ENCODE measurements at places on chromosomes 4 and X.
A peak's percentile ranks its signal among the peaks of the same experiment; 100 is the strongest.

DNA sequence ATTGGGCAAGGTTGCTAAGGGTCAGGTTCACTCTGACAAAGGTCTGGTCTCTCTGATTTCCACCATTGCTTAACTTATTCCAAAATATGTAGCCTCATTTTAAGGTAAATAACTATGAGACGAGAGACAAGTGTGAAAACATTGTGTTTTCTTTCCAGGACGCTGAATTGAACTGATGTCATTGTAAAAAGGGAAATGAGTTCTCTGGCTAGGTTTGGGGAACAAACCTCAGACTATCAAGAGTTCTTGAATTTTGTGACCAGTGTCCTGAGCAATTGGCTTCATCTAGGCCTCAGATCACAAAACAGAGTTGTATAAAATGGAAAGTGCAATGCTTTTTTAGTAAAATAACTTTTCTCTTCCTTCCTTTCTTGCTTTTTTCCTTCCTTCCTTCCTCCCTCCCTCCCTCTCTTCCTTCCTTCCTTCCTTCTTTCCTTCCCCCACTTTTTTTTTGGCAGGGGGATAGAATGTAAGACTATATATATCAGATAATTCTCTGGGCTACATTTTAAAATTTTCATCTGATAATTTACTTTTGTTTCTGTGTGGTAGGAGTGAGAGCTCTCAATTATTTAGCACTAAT lies 30.8 kb upstream of the CXCL8 start:
- DNase-seq: no peak

GRCh38 chr4:54784161-54784671 lies 126.5 kb downstream of the KIT start:
- DNase-seq: peak; percentile 14

DNA sequence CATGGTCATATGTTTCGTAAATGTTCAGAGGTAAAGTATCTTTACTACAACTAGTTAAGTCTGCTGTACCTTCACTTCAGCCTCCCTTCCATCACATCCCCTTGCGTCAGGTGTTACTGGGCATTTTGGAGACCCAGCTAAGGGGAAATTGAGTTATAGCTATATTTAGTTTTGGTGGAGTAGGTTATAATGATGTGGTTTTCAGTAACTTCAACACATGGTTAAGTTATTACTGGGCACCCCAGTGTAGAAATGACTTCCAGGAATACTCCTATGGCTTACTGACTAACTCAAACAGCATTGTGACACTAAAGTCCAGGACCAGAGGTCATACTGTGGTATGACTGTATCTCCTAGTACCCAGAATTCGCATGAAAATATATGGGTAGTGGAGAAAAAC lies 23.4 kb upstream of the ACSL1 start:
- DNase-seq: no peak

DNA sequence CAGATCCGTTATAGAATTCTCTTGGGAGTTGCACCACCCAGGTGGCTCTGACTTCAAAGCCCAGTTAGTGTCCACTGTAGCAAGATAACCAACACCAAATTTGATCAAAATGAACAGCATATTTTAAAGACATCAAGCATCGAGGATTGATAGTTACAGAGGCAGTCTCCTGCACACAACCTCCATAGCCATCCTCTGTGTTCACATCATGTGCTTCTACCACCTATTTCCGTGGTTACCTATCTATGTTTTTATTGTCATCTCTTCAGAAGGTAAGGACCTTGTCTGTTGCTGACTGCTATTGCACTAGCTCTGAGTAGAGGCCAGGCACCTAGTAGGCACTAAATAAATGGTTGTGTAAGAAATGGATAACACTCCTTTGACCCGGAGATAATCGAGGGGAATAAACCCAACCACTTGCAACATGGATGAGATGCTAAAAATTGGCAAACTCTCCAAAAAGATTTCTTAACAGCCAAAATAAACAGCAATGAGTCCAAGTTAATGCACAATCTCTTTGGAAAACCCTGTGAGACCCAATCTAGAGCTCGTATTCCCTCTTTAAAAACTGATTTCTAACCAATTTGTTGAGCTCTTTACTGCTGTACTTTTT lies 14.7 kb upstream of the C1QTNF7 start:
- DNase-seq: no peak

DNA sequence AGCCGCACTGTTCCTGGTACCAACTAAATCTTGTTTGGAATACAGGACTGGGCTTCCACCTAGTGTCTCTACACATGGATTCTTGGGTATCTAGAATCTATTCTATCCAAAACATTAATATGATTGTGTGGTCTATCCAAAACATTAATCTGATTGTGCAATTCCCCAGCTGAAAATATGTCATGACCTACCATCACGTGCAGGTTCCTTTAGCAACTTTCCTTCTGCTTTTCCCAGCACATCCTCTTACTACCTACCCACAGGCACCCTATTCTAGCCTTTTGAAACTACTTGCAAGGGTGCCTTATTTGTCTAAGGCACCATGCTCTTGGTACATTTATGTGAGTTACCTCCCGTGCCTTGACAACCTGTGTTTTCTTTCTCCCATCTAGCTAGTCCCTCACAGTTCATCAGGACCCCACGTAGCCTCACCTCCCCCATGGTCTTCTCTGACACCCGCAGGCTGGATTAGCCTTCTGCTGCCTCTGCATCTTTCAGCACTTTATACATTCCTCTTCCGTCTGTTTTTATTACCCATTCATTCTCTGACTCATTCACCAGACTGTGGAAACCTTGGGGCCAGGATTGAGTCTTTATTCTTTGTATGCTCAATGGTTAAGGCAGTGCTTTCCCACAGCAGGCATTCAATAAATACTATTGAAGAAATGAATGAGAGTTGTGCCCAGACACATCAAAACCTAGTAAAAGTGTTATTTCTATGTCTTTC lies 88.8 kb upstream of the FAM9B start:
- no peak for DNase-seq

DNA sequence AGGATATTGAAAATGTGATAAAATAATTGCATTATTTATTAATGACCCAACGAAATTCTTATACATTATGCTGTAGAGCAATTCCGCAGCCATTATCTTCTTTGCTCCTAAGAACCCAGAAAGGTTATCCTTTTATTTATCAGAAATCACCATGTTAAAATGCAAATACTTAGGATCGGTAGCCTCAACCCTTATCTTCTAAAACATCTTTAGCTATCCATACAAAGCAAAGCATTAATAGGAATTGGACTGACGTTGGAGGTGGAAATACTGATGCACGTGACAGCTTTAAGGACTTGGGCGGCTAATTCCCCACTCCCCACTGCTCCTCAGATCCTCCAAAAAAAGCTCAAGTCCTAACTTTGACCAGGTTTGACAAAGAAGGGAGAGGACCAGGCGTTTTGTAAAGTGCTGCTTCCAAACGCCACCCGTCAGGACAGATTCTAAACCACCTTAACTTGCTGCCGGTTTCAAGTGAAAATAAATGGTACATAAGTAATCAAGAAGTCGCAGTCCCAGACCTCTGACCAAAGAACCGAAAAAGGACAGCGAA lies 539 bp upstream of the SPCS3 start:
- peak; percentile 23 for DNase-seq

- DNase-seq: no peak
These were observed 37.4 kb downstream of the SLC16A2 start for GRCh38 chrX:74458736-74459135.

- DNase-seq: no peak
These were observed 40.7 kb downstream of the ZBTB49 start for GRCh38 chr4:4330794-4331193.

DNA sequence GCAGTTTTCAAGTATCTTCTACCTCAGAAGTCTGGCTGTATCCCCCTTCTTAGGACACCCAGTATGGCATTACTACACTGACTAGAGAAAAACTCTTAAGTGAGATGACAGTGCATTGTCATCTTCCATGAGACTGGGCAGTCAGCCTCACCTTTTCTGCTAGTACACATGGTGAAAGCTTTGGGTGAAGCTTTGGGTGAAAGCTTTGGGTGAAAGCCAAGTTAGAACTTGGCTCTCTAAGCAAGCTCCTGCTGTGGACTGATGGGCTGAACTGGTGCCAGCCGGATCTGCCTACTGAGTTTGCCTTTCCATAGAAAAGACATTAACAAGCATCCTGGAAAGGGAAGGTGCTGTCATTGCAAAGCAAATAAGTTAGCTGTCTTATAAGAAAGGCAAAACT lies 8.8 kb downstream of the EPHA5 start:
- DNase-seq: no peak
